ENCODE measurements at places on chromosomes 2 and 18.

GRCh38 chr2:9618410-9618809, 12.4 kb downstream of the YWHAQ start:
- DNase-seq = no peak

DNA sequence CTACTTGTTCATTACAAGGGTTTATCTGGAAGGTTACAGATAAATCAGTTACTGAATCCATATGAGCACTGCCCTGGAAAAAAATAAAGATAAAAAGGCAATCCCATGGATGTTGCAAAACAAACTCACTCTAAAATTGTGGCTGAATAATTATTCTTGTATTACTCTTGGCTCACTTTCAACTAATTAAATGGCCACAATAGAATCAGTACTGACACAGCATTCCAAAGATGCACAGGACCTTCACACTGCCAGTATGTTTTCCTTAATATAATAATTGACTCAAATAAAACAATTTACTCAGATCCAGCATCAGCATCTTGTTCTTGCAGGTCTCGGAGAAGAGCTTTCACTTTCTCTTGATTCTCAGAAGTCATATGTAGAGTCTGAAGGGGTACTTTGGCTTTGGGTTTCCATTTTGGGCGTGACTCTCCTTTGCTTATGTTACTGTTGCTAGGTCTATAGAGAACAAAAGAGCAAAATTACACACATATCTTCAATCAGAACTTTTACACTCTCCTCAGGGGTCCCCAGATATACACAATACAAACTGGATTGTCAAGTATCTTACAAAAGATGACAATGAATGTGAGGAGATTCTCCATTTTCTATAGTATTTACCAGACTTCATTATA, 12.6 kb downstream of the DHX57 start:
- no peak for DNase-seq

DNA sequence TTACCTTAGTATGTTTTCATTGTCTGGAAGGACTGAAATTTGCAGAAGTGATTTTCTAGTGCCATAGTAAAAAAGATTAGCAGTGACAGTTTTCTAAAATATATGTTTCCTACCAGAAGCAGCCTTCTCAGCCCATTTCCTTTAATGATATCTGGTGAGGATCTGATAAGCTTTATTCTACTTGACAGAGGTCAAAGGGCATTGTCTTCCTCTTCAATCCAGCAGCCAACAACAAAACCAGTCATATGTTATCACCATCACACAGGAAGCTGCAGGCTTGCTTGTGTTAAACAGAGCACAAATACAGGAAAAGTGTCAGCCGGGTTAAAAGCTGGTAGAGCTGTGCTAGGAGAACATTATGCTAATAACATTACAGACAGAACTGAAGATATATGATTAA, 35.6 kb upstream of the ZSWIM2 start:
- DNase-seq = no peak

DNA sequence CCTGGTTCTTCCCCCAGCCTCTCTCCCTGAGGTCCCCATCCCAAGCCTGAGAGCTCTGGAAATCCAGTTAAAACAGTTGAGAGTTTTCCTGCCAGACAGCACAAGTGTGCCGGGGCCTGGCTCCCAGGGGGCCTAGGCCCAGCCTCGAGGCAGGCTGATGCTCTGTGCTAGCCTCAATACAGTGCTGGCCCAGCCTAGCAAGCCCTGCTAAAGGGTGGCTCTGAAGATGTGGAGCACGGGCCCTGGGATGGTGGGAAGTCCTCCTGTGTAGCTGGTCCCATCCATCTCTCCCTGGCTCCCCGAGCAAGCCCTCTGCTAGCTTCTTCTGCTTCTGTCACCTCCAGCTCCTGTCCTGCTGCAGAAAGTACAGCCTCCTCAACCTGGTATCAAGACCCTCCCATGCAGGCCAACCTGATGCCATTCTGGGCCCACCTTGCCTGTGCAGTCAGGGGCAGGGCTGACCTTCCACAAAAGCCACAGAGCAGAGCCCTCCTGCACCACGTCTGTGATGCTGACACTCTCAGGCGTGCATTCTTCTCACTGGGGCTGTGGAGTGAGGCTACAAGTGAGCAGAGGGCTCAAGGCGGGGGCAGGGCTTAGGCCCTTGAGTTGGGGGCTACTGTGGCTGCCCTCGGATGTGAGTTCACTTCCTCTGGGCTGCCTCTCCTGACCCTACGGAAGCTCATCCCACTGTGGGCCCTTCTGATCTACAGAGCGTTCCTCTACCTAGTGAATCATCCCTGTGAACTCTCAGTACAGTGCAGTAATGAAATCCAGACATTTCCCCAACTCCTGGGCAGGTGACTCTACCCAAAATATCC, 60.1 kb upstream of the LAPTM4A start:
- DNase-seq = no peak

Data from right kidney (tissue), 9 donors.